GM18507 (cell line): ENCODE measurements at places on chromosomes 1 and 21.

- DNase-seq = no peak
Measured at GRCh38 chr1:211340622-211341507, 14.2 kb downstream of the TRAF5 start.

GRCh38 chr1:27609210-27609555 is 5.2 kb upstream of the AHDC1 start:
- no peak for DNase-seq

DNA sequence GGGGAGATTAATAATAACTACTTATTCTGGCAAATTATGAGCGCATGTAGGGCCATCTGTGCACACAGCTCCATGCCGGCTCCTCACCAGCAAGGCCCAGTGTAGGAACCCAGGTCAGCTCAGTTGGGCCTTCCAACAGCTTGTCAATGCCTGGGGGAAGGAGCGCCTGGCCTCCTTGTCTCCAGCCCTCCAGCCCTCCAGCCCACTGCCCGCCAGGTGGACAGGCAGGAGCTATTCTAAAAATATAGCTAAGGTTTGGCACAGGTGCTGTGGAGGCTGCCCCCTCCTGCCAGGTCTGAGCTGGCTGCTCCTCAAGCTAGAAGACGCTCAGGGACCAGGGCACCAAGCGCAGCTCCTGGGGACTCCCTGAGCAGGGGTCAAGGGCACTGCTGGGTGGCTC is 85.7 kb downstream of the GRIK3 start:
- DNase-seq = no peak

DNA sequence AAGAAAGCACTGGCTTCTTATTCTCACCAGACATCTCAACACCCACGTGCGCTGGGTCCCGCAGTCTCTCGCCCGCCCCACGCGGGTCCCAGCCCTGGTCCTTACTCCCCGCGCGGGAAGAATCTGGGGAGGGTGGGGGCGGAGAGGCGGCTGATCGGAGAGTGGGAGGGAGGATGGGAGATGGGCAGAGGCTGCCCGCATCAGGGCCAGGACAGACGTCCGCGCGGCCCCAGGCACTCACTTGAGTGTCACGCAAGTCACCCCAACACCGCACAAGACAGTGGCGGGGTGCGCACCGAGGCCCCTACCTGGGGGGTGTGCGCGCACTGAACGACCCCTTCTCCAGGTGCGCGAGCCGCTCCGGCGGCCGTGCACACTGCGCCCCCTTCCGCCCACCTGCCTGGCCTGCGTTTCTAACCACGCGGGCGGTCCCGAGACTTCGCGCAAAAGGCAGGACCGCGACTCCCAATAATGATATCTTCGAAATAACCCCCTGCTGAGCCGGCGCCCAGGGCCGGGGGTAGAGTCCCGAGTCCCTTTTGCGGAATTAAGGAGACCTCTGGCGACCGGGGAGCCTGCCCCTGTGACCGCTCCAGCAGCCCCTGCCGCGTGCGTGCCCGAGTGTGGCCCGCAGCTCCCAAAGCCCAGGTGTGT is 6.0 kb upstream of the SIM2 start:
- no peak for DNase-seq

GRCh38 chr1:38006008-38006828 is 904 bp upstream of the FHL3 start:
- no peak for DNase-seq

GRCh38 chr1:8423692-8424538 is 106.0 kb downstream of the SLC45A1 start:
- no peak for DNase-seq

GRCh38 chr1:226702318-226702956 is 36.6 kb downstream of the ITPKB start:
- no peak for DNase-seq

DNA sequence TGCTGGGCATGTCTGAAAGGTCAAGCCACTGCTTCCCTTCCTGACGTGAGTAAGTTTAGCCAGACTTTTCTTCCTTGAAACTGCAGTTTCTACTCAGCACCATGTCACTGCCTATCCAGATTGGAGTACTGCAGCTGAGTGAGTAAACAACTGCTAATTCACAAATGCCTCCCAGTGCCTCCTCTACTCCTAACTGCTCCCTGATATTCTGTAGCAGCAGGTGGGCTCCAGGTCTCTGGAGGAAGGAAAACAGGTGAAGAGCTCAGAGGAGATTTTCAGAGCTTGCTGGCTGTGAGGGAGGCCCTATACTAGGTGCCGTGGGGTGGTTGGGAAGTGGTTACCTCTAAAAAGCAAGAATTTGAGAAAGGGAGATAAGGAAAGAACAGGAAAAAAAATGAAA is 96.5 kb downstream of the KIF14 start:
- no peak for DNase-seq

DNA sequence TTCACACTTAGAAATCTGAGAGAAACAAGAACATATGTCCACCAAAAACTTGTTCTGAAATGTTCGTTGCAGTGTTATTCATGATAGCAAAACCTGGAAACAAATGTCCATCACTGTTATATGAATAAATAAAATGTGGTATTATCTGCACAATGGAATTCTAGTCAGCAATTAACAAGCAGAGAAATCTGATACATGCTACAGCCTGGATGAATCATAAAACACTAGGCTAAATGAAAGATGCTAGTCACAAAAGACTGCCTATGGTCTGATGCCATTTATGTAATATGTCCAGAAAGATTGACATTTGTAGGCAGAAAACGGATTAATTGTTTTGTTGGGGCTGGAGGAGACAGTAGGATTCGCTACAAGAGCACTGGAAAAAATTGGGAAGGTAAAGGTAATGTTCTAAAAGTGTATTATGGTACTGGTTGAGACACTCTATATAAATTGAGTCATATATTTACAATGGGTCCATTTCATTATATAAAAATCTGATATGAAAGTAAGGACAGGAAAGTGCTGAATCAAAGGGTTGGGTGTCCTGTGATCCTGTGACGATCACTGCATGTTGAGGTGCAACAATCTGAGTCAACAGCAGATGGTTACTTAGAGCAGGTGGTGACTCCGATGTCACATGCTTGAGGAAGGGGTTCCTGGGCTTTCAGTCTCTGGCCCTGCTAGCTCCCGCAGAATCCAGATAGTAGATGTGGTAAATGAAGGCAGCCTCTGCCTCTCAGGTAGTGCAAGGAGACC is 102.1 kb upstream of the NBPF4 start:
- DNase-seq = no peak
